ENCODE measurements at places on chromosomes 3 and 15.

DNA sequence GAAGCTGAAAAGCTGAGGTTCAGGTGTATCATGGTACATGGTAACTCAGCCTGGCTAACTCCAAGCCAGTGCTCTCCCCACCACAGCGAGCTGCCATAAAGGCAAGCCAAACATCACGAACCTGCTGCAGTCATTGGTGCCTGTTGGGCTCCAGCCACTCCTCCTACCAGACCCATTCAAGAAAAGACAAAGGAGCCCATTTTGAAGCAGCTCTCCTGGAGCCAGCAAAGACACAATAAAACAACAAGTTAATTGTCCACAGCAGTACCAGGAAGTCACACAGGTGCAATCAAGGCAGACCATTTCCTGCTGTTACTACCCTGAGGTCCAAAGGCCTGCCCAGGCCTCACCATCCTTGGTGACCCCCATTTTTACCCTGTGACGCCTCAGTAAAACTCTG, 77.6 kb downstream of the DAPK2 start:
- DNase-seq = no peak

DNA sequence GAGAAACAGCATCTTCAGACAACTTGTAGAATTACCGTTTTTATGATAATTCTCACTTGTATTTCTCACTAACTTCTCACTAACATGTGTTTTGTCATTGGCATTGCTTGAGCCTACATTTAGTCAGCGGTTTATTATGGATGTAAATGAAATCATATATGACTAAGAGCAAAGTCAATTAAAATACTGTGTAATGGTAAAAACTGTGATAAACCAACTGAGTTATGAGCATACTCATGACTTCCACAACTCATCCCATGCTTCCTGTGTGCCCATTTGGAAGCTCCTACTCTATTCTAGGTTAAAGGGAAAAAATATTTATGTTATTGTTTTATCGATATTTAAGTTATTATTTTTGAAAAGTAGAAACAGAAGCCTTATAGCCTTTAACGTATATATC, 12.8 kb downstream of the PXK start:
- DNase-seq = no peak

DNA sequence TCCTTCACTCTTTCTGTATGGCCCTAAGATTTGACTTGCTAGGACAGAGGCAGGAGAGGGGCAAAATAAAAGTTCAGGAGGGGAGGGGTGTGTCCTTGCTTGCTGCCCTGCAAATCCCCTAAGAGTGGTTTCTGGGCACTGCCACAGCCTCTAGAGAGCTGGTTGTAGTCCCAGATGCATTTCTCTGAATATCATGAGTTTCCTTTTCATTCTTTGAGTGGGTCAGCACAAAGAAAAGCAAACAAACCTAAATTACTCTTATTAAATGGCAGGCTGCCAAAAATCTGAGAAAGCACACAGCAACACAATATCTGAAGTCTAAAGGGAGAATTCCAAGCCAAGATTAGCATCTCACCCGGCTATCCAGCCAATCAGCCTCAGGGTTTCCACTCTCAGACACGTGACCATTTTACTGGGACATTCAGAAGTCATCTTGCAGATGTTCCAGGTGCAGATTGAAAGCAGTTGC, 919.3 kb downstream of the TUSC7 start:
- no peak for DNase-seq

GRCh38 chr3:43792904-43793303, 102.2 kb downstream of the ABHD5 start:
- no peak for DNase-seq

DNA sequence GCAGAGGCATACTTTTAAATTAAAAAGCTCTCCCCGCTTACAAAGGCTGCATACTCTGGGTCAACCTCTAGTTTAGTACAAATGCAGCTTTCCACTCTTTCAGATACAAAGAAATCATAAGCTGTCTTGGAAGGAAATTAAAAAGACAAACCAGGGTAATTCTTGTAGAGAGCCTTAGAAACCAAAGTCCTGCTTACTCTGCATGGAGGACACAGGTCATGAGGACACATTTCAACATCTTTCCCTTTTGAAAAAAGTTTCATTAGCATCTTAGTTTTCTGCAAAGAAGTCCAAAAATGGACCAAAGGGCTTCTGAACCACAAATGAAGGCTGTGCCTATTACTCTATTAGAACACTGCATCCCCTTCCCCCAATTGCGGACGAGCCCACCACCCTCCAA, 50.5 kb upstream of the WNT5A start:
- no peak for DNase-seq

- DNase-seq = no peak
These were observed 19.3 kb downstream of the IGF1R start for GRCh38 chr15:98667521-98668179.

DNA sequence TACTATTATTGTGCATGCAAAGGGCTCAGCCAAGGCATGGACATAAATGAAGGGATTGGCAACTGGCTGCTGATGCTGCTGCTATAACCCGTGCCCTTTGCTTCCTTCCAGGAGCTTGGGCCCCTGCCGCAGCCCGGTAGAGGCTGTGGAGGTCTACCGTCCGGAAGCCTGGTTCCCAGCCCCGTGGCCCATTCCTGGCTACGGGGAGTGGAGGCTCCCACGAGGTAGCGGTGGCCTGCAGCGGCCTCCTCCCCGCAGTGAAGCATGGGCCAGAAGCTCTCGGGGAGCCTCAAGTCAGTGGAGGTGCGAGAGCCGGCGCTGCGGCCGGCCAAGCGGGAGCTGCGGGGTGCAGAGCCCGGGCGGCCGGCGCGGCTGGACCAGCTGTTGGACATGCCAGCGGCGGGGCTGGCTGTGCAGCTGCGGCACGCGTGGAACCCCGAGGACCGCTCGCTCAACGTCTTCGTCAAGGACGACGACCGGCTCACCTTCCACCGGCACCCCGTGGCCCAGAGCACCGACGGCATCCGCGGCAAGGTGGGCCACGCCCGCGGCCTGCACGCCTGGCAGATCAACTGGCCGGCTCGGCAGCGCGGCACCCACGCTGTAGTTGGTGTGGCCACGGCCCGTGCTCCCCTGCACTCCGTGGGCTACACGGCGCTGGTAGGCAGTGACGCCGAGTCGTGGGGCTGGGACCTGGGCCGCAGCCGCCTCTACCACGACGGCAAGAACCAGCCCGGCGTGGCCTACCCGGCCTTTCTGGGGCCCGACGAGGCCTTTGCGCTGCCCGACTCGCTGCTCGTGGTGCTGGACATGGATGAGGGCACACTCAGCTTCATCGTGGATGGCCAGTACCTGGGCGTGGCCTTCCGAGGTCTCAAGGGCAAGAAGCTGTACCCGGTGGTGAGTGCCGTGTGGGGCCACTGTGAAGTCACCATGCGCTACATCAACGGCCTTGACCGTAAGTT, 15.0 kb downstream of the SPSB4 start:
- DNase-seq = no peak

DNA sequence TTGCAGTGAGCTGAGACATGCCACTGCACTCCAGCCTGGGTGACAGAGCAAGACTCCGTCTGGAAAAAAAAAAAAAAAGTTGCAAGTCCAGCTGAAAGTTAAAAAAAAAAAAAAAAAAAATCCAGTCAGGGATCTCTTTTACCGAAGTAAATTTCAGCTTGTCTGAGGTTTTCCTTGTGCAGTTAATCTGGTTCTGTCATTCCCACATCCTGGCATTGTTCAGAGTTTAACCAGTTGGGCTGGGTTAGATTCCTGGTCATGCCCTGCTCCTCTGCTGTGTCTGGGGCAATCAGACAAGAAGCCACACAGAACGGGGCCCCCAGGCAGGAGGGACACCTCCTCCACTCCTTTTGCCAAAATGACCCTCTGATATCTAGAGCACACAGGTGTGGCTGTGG, 84.1 kb upstream of the KLHL25 start:
- DNase-seq = no peak

DNA sequence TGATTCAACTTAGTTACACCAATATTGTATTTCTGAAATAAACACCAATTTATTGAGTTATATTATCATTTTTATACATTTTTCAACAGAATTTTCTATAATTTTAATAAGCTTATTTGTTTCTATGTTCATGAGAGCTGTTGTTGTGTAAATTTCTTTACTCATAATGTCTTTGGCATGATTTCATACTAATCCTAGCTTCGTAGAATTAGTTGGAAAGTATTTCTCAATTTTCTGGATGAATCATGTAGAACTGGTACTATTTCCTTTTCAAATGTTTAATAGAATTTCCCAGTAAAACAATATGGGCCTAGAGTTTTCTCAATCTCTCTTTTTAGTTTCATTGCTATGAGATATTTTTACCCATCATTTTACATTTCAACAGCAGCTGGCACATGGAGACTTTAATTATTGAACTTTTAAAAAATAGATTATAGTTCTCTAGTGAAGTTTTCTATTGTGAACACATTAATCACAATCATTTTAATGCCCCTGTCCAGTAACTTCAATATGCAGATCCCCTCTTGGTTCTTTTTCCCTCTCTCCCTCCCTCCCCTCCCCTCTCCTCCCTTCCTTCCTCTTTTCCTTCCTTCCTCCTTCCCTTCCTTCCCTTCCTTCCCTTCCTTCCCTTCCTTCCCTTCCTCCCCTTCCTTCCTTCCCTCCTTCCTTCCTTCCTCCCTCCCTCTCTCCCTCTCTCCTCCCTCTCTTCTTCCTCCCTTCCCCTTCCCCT, 1357.1 kb downstream of the ZPLD1 start:
- no peak for DNase-seq

DNA sequence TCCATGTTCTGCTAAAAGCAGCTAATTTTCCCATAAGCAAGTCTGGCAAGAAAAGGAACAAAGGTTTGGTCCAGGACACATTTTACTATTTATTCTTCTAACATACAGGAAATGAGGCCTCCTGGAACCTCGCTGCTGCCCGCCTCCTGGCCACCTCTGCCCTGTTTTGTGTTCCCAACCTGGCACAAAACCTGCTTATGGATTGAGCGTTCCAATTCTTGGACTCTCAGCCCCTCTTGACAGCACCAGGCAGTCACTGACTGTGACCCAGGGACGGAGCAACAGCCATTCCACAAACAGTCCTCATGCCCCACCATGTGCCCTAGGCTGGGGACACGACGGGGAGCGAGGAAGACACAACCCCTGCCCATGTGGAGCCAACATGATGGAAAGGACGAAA, 11.6 kb upstream of the SSUH2 start:
- no peak for DNase-seq

- DNase-seq = no peak
These were observed 140.5 kb upstream of the ADAMTS9 start for GRCh38 chr3:64828276-64828675.

DNA sequence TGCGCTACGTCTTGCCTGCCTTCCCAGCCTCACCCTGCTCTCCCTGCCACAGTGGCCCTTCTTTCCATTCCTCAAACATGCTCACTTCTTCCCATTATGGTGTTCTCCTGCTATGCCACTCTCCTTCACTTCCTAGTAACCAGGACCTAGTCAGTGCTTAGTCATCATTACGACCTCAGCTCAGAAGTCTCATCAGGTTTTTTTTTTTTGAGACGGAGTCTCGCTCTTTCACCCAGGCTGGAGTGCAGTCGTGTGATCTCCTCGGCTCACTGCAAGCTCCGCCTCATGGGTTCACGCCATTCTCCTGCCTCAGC, 149.5 kb downstream of the GREM1 start:
- DNase-seq = no peak

GRCh38 chr15:91412138-91412928, 312.3 kb downstream of the SV2B start:
- no peak for DNase-seq

DNA sequence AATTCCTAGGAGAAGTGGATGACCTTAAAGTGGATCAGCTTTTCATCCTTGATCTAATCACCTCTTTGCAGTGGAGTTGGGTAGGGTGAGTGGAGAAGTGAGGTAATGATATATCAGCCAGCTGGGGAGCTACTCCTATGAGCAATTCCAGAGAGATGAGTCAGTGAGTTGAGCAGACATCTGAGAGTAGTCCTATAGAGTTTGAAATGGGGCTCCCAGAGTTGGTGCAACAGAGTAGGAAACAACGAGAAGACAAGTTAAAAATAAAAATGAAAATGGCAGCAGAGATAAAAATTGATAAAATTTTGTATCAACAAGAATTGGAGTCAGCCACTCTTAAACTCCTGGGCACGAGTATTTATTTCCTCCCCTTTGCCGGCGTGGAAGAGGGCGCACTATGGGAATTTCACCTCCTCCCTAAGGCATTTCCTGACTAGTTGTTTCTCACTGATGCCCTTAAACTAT, 150.8 kb upstream of the DPH6 start:
- no peak for DNase-seq

DNA sequence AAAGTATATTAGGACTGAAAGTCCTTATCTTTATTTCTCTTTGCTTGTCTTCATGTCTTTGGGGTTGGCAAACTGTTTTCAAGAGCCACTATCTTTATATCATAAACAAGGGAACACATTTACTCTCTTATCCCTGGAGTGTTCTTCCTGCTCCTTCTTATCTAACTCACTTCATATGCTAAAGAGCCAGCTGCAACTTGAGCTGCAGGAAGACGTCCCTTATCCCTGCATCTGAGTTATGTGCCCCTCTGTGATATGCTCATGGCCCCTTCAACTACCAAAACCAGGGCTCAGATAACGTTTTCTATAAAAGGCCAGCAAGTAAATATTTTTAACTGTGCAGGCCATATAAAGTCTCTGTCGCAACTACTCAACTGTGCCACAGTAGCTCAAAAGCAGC, 137.0 kb upstream of the CRBN start:
- DNase-seq = no peak

DNA sequence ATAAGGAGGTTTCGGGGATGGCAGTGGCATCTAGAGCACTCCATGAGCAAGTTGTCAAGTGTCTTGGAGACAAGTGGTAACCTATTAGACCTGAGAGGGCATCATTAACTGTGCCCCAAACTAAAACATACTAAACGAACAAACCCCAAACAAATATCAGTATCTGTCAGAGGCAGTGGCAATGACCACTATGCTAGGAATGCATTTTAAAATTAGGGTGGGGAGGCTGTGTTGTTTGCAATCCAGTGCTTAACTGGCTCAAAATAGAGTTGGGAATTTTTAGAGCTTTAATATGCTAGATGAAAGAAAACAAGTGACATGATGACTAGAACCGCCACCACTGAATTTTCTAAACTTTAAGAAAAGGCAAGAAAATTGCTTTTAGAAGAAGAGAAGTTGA, 51.8 kb upstream of the TPRG1 start:
- DNase-seq = no peak

DNA sequence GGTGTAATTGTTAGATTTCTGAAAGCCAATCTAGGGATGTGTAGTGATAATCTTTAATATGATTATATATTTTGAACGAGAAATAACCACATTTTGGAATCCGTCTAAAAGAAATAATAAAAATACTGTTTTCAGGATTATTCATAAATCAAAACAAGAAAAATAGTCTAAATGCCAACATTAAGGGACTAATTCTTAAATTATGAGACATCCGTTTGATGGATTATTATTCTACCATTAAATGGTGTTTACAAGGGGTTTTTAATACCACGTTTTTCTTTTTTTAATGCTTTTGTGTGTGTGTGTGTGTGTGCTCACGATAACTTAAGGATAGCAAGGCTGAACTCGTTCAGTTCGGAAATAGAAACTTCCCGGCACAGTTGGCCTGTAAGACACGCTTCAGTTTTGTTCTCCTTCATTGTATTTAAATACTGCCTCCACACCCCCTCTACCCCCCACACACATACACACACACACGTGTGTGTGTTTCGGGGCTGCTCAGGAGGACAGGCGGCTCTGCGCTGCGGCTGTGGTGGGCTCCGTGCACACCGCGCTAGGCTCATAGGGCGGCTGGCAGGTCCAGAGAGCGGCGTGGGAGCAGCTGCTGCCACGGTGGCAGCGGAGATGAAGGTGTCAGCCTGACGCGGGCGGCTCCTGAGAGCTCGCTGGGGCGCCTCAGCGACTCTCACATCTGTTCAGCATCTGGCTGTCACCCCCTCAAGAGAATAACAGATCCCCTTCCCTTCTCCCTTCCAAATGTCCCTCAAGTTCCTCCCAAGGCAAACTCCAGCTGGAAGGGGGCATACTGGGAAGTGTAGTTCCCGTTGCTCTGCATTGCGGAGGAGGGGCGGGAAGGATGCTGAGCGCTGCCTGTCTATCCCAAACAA, 23.0 kb upstream of the ANP32A start:
- no peak for DNase-seq
